ENCODE measurements at places on chromosomes 1 and 21.

GRCh38 chr1:248277876-248278275 is at the start of gene OR2T33:
Gene OR2T33, minus strand, starts transcription at chr1:248277976. Its CDS starts 4,162 bp downstream, at chr1:248273814.
- no peak for DNase-seq

GRCh38 chr1:75884437-75884836 is 47.8 kb downstream of the ASB17 start:
- no peak for DNase-seq

DNA sequence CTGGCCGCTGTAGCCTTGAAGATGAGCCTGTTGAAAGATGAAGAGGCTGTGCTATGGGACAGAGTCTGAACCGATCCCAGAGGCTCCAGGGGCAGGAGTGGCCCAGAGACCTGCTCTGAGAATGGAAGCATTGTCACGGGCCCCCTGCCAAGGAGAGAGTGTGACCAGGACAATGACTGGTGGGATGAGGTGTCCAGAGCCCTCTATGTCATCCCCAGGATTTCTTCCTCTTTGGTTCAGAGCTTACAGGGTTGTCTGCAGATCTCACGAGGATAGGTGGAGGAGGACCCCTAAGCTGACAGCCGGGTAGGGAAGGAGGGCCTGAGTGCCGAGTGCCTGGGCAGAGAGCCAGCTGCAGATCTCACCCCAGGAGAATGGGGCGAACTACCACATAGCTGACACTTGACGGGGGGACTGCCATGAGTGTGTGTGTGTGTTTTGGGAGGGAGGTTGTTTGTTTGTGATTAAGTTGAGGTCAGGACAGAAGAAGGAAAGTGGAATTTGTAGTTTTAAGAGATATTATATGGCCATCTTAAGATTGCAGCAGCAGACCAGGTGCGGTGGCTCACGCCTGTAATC is 25.4 kb downstream of the PIK3CD start:
- DNase-seq: no peak

GRCh38 chr1:185355947-185356346 is 38.9 kb upstream of the IVNS1ABP start:
- DNase-seq: no peak

GRCh38 chr1:197521118-197521739 is 253.2 kb downstream of the CRB1 start:
- peak; percentile 29 for DNase-seq

DNA sequence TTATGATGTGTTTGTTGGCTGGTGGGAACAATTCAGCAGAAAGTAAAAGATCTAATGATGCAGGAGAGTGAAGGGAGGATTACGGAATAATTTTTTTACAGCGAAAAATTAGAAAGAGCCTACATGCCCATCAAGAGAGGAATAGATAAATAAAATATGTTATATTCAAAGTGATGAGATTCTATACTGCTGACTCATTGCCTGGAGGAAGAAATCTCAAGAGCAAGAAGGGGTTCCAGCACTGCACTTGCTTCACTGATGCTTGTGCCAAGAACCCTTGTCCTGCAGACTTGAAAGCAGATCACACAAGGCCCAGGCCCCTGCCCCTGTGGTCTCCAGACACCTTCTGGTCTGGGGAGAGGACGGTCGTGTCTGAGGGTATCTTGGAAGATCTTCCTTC is 295.1 kb upstream of the POU3F1 start:
- DNase-seq: no peak

DNA sequence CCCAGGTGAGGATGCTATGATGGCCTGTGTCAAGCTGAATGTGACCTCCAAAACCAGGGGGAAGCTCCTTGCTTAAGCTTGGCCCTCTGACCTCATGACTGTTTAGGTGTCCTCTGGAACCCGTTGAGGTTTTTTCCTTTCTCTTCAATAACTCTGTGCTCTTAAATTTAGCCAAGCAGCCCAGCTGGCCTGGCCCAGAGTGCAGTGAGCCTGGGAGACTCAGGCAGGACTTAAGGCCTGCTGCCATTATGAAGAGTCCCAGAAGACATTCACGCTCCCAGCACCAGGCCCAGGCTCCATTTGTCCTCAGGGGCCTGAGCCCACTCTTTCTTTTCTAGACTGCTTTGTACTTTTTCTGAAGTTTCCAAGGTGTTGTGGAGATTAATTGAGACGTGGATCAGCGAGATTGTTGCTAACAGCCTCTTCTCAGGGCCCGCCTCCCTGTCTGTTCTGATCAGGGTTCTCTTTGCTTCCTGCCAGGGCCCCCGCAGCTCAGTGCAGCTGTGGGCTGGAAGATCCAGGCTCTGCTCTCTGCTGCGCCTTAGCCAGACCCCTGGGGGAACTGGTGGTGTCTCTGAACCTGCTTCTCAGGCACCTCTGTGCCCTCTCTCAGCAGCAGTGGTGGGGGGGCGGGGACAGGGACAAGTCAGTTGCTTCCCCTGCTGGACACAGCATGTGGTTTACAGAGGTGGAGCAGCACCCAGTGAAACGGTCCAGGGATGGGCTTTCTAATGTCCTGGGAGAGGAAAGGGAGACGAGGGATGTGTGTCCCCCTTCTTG is 124.2 kb downstream of the GRIK3 start:
- peak; percentile 25 for DNase-seq

DNA sequence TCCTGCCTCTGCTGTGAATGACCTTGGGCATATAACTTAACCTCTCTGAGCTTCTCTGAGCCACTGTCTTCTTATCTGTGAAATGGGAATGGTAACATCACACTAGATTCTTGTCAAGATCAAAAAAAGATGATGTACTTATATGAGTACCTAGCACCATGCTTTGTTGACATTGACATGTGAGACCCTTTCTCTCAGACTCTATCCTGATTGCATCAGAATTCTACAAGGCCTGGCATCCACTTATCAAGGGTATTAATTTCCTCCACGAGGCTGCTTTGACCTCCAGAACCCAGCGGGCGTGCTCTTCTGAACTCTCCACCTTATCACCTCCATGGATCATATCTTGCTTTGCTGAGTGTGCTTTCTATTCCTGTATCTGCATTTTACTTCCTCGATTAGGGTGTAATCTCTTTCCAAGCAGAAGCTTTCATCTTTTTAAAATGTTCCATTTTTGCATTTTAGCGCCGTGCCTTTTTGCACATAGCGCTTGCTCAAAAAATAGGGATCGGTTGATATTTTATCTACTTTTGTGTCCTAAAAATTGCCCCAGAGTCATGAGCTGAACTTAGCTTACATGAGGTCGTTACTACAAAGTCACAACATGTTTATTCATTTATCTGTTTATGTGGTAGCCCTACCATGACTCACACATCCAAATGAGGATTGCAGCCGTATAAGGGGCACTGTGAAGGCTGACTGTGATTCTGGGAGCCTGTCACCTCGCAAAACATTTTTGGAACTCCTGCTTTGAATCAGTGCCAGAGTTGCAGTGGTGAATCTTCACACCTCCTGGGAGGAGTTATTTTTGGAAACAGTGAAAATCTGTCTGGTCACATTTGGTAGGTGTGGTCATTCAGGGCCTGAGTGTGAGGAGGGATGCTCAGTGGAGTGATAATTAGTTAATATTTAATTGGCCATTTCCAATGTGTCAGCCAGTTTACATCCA is 63.2 kb downstream of the IER5 start:
- DNase-seq: no peak

- DNase-seq: no peak
These were observed at the start of gene FMO5 for GRCh38 chr1:147225193-147225730. Gene FMO5, minus strand, starts transcription at chr1:147225339. Its CDS starts 310 bp downstream, at chr1:147225029.

DNA sequence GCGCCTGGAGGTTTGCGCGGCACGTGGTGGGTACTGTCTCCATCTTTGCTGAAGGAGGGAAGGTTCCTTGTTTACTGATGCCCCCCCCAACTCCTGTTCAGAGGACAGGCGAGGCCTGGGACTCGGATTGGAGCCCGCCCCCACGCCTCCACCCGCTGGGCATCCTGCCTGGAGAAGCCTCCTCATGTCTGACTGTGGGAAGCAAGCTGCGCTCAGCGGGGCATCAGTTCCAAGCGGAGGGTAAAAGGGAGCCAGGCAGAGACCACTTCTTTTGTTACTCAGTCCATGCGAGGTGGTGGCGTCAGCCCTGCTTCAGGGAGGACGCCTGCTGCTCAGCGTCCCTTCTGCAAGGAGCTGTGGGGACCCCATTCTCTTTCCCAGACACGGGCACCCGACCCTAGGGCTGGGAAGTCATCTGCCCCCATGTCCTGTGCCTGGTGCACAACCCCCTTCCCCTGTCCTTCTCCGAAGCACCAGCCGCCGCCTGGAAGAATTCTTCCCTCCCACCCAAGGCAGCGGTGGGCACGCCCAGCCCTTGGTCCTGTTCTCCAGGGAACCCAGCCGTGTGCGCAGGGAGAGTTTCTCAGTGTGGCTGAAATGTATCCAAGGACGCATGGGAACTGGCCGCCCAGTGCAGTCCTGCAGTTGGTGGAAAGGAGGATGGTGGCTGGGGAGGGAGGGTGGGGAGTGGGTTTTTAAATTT is 414.0 kb downstream of the CAMTA1 start:
- DNase-seq: no peak

DNA sequence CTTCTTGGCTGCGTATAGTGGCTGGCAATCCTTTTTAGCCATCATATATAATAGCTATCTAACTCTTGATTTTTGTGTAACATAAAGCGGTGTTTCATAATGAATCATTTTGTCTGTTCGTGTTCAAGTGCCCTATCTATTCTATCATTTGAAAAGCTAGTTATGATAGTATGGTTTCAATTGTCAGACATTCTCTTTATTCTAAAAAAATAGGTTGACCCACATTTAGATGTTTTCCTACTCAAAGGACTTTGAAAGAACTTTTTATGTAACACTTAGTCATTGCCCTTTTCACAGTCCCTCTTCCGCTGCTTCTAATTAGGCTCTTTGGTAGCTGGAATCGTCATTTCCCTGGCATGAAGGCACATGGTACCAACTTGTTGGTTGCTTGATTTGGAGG is 272.2 kb upstream of the B3GALT2 start:
- no peak for DNase-seq

All from BE2C (cell line).